Stimulated activated CD8-positive, alpha-beta memory T cell treated with anti-CD3 and anti-CD28 coated beads, Interleukin-4, amount 100 ng/mL, for 4 hours (primary cell): ENCODE measurements at places on chromosomes 7 and 10.

DNA sequence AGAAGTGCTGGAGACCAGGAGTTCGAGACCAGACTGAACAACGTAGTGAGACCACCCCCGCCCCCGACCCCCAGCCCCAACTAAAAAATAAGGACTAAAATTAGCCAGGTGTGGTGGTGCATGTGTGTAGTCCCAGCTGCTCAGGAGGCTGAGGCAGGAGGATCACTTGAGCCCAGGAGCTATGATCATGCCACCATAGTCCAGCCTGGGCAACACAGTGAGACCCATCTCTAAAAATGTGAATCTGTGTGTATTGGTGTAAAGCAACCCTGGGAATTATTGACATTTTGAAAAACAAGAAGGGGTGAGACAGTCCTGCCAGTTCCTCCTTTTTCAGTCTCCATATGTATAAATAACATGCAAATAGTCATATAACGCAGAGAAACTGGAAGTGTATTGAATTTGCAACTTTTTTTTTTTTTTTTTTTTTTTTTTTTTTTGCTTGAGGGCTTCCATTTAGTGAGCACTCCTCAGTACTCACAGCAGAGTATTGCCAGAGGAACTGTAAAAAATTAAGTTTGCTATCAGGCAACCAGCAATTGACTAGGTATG, 3.4 kb upstream of the ITGB1 start:
- no peak for DNase-seq

DNA sequence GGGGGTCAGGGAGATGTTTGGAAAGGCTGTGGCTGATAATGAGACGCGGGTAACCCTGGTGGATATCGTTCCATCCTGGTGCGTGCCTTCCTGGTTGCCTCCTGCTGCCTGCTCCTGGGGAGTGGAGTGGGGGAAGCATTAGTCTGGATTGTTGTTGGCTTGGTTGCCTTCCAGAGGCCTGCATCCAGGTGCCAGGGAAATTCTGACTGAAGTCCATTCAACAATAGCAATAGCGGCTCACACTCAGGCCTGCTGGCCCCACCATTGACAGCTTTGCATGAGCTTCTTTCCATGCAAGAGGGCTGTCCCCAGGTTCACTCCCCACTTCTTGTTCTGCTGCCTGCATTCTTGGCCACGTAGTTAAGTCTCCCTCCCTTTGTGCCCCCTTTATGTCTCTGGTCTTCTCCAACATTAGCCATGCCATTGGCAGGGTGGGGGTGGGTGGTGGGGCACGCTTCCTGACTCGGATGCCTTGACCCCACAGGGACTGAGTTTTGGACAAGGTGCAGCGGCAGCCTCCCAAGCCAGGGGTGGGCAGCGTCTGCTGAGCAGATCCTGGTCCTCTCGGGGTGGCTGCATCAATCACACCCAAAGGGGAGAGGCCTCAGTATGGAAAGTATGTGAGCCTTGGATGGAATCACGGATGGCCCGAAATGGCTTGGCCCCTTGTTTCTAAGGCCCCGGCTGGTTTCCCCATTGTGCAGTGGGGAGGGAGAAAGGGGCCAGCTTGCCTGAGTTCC, 150.2 kb downstream of the GRK5 start:
- no peak for DNase-seq

DNA sequence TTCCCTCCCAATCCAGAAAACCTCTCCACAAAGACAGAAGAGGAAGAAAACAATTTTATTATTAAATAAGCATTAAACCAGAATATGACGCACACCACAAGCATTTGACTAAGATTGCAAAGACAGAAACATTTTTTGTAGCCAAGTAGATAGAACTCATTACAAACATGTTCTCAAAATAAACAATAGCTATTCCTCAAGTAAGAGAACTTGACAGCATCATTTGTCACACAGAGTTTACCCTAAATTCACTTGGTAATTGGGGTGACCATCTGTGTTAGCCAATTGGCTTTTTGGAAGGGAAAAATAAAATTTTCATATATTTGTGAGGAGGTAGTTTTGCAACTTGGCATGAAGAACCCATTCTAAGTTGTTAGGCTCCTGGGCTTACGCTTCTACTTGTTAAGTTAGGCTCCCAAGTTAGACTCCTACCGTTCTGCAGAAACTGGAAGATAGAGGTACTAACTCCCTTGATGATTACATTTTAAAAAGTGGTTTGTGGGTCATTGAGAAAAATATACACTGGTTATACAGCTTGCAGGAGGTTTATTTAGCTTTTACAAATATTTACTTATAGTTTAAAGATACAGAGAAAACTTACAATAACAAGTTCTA, 618.6 kb upstream of the CNTNAP2 start:
- DNase-seq: no peak

GRCh38 chr7:13603661-13604060, 385.8 kb downstream of the ETV1 start:
- no peak for DNase-seq
